ENCODE measurements at places on chromosomes 7 and 10.

DNA sequence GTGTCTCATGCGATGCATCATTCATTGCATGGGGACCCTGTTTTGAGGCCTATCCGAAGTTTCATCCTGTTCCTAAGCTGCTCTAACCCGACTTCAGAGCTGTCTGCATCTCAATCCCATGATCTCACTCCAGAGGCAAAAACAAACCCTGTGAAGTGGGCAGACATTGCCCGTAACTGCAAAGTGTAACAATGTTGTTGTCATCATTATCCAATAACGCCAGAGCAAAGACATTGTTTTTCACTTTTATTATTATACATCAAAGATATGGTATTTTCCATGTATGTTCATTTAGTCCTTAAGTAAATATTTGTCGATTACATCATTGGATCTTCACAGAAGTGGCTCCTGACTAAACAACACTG is 246.7 kb downstream of the KLF6 start:
- no peak for DNase-seq

DNA sequence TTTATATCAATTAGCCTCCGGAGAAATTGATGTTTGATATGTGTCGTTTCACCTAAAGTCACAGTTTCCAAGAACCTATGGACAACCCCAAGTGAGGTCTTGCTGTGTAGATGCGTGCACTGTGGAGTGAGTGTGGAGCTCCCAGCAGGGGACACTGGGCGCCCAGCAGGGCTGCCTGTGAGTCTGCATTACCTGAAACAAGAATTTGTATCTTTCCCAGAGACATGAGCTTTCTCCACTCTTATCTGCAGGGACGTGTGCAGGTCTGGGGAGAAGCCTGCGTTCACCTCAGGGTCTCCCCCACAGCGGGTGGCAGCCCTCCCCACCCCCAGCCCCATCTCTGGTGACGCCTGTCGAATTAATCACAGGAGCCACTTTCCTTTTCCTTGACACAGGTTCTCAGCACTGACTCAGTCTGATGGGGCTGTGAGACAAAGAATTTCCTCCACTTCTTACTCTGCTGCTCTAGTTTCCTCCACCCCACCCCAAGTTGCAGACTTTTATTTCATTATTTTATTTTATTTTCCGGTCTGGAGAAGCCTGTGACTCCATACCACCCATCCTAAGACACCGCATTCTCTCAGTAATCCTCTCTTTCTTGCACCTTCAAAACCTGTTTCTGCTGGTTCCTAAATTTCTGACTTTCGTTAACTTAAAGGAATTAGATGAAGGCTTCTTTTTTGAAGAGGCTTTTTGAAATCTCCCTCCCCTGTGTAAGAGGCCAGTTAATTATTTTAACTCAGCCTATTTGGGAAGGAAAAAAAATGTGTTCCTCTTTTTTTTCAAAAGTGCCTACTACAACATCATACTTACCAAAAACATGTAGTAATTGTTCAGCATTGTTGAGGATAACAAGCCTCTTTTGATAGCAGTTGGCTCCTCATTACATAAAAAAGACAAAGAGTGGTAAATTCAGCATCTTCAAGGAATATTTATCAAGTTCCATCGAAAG is 17.0 kb upstream of the INSIG1 start:
- DNase-seq = no peak

DNA sequence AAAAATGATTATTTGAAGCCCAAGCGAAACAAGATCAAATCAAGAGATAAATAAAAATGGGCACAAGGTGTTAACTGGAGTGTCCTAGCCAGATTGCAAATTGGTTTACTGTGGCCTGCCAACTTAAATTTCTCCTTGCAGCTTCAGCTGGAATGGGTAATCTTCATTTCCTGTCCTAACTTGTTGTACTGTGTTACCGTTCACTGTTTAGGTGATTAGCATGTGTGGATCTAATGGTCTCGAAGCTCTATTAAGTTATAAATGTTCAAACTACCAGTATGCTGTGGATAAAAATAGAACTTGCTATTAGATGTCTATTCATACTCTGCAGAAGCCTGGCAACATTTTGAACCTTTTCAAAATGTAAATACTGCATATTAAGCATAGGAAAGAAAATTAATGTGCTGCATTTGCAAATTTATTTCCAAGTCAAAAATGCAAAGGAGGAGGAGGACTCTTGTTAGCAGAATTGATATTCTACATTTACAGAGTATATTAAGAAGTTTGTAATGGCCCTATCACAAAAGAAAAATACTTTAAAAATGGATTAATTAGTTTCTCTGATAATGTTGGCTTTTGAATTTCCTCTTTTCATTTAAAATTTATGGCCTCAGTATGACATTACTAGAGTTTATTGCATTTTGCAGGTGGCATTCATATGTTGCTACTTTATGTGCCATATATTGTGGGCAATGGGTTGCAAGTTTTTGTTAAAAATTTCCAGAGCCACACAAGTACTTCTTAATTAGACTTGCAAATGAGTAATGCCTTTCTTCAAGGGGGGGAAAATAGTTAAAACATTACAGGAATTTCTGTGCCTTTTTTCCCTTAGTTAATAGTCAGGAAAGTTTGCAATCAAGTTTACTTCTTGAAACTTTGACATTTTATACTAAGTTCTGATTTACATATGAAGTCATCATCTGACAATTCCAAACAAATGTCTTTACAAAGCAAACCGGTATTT is 92.1 kb downstream of the CABCOCO1 start:
- no peak for DNase-seq

- no peak for DNase-seq
Observed at GRCh38 chr10:58326967-58327381, 7.8 kb upstream of the UBE2D1 start.

GRCh38 chr7:131797841-131798240 is 241.4 kb upstream of the PODXL start:
- no peak for DNase-seq

GRCh38 chr10:59138052-59138451 is 38.4 kb upstream of the PHYHIPL start:
- DNase-seq = no peak

DNA sequence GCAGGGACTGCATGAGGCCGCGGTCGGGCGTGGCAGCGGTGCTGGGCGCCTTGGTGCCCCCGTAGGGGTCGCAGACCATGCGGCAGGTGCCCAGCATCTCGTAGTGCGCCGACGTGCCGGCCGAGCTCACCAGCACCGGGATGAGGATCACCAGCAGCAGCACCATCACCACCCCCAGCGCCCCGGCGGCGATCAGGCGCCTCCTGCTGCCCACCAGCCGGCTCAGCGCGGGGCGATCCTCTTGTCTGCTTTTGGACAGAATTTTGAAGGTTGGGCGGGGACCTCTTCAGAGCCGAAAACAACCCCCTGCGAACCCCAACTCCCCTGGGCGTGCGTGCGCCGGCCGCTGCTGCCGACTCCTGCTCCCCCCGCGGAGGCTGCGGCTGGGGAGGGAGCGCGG is 779 bp downstream of the C1QL3 start:
- no peak for DNase-seq

DNA sequence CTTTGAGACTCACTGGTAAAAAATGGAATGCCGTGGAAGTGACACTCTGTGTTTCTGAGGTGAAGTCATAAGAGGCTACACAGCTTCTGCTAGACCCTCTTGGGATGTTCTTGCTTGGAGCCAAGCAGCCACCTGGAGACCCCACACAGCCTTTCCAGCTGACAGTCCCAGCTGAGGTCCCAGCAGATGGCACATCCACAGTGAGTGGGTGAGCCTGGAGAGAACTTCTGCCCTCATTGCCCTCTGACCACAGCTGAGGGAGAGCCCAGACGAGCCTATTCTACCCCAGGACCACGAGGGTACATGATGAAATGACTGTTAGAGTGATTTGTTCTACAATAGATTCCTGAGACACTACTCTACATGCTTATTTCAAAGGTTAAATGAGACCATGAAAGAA is 44.3 kb downstream of the CXCL12 start:
- DNase-seq = no peak

DNA sequence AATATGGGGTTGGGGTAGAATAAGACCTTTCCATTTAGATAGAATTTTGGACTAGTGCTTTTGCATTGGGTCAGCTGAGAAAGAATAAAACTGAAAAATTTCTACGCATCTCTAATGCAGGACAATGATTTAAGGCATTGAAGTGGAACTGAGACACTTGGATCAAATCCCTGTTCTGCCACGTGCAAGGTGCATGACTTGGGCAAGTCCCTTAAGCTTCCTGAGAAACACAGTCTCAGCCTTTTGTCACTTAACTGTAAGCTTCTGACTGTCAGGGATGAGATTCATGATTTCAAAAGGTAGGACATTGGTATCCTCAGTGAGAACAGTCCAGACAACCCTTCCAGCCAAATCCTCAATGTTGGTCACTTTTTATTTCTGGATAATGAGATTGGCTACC is 59.2 kb downstream of the ENTPD1 start:
- no peak for DNase-seq

- no peak for DNase-seq
Observed at GRCh38 chr10:48898426-48898825, 41.2 kb downstream of the LRRC18 start.

DNA sequence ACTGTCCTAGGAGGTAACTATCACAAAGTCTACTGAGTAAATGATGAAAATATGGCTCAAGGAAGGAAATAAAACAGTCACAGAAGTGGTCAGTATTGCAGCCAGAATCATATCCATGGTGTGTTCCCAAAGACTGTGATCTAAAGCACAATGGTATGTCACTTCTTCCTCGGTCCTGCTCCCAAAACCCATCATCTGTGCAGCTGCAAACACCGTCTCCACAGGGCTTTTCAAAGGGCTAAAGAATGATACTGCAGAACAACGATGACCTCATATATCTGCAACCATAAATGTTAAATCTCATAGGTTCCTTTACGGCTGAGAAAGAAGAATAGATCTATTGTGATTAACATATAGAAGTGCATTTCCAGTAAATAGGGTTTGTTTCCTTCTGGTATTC is 465.0 kb downstream of the GRID1 start:
- DNase-seq = no peak

DNA sequence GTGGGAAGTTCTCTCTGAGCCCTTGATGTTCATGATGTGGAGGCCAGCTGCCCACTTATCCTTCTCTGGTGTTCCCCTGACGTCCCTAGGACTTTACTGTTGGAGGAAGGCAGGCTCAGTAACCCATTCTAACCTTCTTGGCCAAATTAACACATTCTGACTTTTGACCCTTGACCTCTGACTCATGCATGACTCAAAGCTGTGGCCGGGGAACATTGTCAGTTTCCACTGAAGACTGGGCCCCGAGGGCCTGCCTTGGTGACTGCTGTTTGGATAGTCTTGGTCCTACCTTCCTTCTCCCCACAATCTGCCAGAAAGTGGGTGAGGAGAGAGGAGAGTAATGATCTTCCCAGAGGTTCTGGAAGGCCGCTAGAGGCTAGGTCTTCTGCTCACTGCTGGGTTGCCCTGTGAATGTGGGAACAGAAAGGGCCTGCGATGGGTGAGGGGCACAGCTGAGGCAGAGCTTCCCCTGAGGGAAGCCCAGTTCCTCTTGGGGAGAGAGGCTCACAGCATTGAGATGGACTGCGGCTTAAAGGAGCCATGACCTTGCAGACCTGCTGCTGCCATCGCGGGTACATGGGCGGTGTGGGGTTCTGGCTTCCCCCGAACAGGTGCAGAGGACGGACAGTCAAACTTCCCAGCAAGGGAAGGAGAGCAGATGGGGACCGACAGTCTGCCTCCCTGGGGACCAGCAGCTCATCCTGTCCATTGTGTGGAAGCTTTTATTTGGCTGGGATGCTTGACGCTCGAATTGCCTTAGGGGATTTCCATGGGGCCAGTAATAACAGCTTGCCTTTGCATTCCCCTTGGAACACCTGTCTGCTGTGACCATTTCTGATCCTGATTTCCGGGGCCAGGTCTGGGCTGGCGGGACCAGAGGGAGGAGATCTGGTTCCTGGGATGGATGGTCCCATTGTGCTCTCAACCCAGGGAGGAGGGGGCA is 43.8 kb downstream of the ADAMTS14 start:
- no peak for DNase-seq

- no peak for DNase-seq
Observed at GRCh38 chr7:28126410-28127041, 54.1 kb downstream of the JAZF1 start.

DNA sequence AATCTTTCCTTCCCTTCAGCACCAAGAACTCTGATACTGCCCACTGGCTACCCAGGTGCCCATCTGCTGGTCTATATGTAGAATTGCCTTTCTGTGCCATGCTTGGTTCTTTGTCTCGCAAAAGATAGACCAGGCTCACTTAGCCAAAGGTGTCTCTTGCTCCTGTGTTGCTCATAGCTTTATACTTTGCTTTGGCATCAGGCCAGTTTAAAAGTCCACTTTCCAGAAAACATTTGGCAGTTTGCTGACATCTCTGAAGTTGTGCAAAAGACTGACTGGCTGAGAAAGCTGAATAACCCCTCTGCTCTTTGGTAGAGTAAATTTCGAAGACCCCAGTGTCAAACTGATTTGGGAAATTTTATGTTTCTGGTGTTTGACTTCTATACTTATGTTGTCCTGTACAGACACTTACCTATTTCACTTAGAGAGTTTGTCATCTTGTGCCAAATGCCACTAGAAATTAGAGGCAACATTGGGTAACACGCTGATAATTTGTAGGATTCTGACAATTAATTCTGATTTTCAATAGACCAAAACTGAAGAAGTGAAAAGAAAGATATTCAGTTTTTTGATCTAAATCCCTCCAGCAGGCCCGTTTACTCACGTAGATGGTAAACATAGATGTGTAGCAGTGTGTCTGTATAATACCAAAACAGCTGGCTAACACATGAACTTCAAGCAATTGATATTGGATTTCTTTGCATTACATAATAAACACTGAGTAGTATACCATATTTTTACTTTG is 91.1 kb downstream of the CPED1 start:
- no peak for DNase-seq

GRCh38 chr7:25536851-25537250 is 308.6 kb upstream of the NPVF start:
- no peak for DNase-seq

Data from stimulated activated CD4-positive, alpha-beta T cell treated with anti-CD3 and anti-CD28 coated beads, Interleukin-1b, Interleukin-23, amount 100 ng/mL, for 1 hour (primary cell).